Left renal pelvis (tissue), 4 donors: ENCODE measurements at places on chromosomes 3 and 15. TPM values are rescaled to one million over a fixed set of nuclear protein-coding genes. Genes with fewer than 3 reads are reported as not detected.

DNA sequence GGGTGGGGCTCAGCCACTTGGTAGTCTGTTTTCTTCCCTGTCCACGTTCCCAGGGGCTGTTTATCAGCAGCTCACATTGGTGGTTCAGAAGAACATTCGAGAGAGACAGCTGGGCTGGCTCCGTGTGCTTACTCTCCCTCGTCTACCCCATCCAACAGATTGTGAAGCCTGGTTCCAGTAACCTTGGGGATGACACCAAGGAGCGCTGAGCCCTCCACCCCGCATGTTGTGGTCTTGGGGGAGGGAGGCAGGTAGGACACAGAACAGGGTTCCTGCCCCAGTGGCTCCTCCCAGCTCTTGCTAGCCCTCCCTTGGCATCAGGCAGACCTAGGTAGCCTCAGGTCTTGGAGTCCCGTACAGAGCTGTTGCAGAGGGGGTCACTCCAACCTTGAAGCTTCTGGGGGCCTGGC lies 33.1 kb downstream of the KLF13 start:
- no peak for DNase-seq

Gene TRPM1
- polyA plus RNA-seq = 0.67 TPM

GRCh38 chr15:28085489-28086174 lies 13.5 kb downstream of the OCA2 start:
- no peak for DNase-seq

Gene ISLR2
- polyA plus RNA-seq = 15.5 TPM

Gene TIGIT
- polyA plus RNA-seq = 0.09 TPM

DNA sequence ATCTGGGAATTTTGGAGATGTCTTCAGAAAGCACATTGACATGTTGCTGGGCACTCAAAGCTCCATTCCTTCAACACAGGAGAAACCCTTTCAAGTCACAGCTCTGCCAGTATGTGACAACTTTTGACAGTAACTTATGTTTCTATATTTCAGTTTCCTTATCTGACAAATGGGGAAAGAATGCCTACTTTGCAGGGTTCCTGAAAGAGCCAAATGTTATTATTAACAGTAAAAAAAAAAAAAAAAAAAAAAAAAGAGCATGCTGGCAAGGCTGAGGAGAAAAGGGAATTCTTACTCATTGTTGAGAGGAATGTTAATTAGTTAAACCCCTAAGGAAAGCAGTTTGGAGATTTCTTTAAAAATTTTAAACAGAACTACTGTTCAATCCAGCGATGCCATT lies 272.5 kb upstream of the TGFBR2 start:
- DNase-seq = no peak

Gene FBXW12
- 0.37 TPM for polyA plus RNA-seq

DNA sequence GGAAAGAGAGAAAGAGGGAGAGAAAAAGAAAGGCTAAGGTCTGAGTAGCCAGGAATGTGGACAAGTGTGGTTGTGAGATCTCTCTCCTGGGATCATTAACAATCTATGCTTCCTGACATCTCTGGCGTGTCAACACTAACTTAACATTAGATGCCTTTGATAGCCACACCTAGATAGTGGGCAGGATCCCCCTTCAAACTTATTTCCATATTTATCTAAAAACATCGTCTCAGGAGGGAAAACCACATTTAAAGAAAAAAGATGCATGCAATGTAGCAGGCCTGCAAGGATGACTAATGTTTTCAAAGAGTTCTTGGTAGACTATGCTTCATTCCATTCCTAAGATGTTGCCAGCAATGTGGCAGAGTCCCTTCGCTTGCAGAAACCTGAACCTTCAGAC lies 80.9 kb downstream of the MLH1 start:
- no peak for DNase-seq

Gene TPRG1
- polyA plus RNA-seq = 0.93 TPM

Gene GOLGA8J
- polyA plus RNA-seq = 0.77 TPM

- no peak for DNase-seq
Observed at GRCh38 chr3:188343894-188344293, 189.9 kb downstream of the LPP start.

GRCh38 chr3:123126031-123126430 lies 59.2 kb downstream of the PDIA5 start:
- no peak for DNase-seq

Gene PTPRG
- polyA plus RNA-seq = 90.2 TPM

DNA sequence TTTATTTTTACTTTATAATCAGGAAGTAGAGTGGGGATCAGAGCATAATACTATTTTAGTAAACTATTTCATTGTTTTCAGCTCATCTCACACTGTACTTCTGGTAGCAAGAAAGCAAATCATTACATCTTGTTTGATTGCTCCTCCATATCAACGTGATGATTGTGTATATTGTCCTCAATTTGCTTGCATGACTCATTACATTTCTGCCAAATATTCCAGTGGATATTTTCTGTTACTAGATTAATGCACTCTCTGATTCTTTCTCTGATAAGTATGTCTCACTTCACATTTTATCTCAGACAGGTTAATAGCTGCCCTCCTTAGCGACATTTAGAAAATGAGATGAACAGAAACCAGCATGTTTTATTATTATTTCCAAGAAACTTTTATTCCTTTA lies 1145.3 kb downstream of the OTOL1 start:
- no peak for DNase-seq

Gene TMEM212
- not detected for polyA plus RNA-seq

Gene SNTN
- polyA plus RNA-seq = not detected

GRCh38 chr3:70620956-70621355 lies 308.5 kb upstream of the MDFIC2 start:
- no peak for DNase-seq

GRCh38 chr15:79172801-79173460 lies 82.4 kb upstream of the RASGRF1 start:
- DNase-seq = no peak

GRCh38 chr3:177476495-177476894 lies 279.2 kb upstream of the TBL1XR1 start:
- DNase-seq = no peak

- DNase-seq = no peak
Observed at GRCh38 chr15:26087395-26087794, 224.3 kb upstream of the ATP10A start.

- no peak for DNase-seq
Observed at GRCh38 chr3:47473391-47473790, 2.4 kb downstream of the SCAP start.

GRCh38 chr15:74817370-74817737 lies 4.7 kb downstream of the LMAN1L start:
- DNase-seq = no peak

DNA sequence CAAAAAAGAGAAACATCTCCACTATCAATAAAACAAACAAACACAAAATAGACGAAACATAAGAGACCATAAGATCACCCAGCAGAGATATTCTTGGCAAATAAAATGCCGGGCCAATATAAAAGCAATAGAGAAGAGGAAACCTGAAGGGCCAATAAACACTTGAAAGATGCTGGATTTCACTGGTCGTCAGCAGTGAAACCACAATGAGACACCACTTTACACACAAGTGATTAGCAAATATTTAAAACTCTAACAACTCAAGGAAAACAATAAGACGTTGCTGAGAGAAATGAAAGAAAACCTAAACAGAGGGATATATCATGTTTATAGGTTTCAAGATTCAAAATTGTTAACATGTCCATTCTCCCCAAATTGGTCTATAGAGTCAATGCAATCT lies 148.5 kb downstream of the WDR76 start:
- no peak for DNase-seq

Gene SAMMSON
- not detected for polyA plus RNA-seq

DNA sequence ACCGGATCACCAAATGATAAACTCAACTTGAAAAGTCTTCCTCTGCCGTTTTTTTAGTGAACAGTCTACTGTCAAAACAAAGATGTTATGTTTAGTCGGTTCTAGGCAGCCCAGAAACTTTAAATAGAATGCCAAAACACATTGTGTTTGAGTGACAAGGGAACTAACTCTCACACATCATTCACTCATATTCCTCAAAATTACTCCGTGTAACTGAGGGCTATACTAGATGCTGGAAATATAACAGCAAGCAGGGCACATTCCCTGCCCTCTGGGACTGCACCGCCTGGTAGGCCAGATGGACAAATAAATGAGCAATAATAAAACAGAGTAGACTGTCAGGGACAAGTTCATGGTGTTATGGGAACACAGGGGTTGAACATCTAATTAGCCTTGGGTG lies 251.4 kb downstream of the MAGI1 start:
- DNase-seq = no peak

DNA sequence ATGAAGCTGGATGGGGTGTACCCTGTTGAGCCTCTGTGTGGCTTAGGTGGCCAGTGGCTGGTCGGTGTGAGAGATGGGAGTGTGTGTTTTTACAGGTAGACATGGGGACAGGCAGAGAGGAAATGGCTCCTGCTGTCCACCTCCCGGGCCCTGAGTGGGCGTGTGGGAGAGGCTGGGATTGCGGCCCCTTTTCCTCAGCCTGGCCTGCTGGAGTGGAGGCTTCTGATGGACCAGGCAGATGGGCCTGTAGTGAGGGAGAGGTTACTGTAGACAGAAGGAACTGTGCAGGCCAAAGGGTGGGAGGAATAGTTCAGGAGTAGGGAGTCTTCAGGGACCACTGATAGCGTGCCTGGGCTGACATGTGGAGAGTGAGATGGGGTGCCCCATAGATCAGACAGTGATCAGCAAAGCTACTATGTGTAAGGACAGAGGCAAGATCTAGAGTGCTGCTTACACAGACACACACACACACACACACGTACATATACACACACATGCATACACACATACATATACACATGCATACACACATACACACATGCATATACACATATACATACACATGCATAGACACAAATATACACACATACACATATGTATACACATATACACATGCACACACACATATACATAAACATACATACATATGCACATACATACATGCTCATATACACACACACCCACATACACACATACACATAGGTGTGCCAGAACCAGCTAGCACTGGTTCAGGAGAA lies 26.4 kb downstream of the ACAA1 start:
- no peak for DNase-seq
